Activated T-cell treated with anti-CD3 and anti-CD28 coated beads, Interleukin-2, amount 50 U/mL, for 24 hours (primary cell): ENCODE measurements at places on chromosomes 12 and 14.
A peak's percentile ranks its signal among the peaks of the same experiment; 100 is the strongest.

DNA sequence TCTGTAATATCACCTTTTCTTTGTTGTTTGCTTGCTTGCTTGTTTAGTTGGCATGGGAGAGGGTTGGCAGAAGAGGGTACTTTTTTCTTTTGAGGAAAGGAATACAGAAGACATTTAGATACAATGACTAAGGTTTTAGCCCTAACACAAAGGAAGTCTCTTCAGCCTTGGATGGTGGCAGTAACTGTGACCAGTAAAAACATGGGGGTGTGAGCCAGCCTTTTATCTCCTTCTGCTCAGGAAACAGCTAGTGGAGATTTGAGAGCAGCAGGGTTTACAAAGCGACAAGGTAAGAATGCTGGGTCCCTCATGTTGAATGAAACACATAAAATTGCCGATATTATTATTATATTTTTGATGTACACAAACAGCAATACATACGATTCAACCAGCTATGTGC lies 40.4 kb downstream of the SLC8A3 start:
- no peak for DNase-seq

DNA sequence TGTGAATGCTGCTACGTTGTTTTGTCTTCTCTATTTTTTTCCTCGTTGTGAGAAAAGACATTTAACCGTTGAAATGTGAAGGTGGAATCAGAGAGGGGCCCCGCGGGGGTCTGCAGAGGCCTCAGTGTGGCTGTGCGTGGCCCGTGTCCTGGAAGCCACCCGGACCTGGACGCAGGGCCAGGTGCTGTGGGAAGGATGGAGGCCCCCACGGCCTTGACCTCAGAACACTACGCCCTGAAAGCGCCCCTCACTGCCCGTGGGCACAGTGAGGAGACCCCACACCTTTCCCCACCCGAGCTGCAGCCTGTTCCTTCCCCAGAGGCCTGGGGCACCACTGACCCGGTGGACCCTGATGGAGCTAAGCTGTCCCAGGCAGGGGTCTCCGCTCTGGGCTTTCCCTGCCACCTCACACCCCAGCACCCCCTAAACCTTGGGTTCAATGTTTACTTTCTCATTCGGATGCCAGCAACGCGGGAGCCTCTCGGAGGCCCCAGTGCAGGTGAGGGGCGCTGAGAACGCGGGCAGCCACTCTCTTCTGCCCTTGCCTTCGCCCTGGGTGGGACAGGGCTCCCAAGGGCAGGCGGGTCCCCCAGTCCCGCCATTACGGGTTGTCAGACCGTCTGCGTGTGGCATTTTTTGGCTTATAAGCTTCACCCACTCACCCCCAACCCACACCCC lies 26.9 kb downstream of the SETD1B start:
- no peak for DNase-seq

GRCh38 chr12:69978020-69978419 lies 153.0 kb downstream of the MYRFL start:
- no peak for DNase-seq

DNA sequence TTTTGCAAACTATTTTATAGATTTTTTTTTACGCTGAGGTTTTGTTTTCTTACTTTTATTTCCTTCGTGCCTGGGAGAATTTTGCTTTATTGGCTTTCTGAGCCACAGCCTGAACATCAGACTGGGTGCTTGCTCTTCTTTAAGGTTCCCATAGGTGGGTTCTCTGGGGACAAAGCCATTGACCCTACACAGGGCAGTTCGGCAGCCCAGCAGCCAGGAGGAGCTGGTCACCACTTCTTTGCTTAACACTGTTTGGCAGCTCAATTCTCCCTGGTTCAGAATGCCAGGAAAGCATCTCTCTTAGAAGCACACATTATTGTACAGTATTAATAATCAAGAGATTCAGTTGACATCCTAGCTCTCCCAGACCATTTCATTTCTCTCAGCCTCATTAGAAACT lies 140.8 kb upstream of the NEDD1 start:
- no peak for DNase-seq

DNA sequence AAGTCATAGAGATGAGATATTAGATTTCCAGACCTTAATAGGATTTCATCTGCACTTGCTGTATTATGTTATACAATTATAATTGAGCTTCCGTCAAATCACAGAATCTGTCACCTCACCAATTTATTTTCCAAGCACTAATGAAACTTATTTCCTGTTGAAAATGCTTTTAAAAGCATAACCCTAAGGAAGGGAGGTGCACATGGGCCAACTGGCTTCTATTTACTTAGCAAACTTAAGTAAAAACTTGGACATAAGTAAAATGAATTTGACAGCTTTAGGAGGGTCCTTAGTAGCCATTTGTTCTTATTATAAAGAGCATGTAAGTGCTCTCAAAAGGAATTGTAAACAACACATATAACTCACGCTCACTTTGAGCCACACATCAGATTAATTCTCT lies 462.2 kb upstream of the TMPO start:
- no peak for DNase-seq

DNA sequence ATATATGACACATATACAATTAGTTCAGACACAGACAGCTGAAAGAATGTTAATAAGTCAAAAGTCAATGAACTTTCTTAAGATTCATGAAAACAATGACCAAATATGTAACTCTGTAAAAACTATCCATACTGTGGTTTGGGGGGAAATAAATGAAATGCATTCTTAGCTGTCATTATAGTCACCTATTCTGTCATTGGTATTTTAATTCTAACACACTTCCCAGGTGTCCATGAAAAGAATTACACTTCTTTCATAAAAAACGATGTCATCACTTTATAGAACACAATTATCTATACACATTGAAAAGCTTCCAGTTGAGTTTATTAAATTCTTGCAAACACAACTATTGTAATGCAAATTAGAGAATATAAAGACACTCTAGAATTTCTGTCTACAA lies 35.8 kb downstream of the PPFIA2 start:
- no peak for DNase-seq

DNA sequence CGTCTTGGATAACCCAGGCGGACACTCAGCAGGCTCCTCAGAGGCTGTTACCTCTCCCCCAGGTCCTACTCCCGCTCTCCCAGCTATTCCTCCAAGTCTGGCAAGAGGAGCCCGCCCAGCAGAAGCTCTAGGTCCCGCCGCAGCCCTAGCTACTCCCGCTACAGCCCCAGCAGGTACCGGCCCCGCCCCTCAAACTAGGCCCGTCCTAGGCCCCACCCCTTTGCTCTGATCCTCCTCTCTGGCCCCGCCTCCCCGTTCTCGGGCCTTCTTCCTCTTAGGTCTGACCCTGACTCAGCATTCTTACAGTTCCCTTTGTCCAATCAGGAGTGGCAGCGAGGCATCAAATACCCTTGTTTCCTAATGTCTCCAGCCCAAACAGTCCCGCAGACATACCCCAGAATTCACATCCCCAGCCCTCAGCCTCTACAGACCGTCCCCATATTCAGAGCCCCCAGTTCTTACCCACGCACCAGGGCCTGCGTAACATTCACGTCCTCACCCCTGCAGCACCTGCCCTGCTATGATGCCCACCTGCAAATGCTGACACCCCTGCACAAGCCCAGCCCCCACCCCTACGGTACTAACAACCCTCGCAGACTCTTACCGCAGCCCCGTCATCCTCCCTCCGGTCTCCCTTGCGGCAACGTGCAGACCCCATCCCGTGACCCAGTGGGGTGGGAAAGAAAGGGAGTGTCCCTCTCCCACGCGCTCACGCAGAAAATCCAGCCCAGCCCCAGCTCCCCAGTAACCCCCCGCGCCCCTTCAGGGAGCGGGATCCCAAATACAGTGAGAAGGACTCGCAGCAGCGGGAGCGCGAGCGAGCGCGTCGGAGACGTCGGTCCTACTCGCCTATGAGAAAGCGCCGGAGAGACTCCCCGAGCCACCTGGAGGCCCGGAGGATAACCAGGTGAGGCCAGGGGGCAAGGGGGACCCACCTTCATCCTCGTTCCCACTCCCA lies 25.0 kb upstream of the HSPB8 start:
- no peak for DNase-seq

GRCh38 chr14:93268406-93268805 lies 61.4 kb downstream of the UBR7 start:
- DNase-seq = no peak

DNA sequence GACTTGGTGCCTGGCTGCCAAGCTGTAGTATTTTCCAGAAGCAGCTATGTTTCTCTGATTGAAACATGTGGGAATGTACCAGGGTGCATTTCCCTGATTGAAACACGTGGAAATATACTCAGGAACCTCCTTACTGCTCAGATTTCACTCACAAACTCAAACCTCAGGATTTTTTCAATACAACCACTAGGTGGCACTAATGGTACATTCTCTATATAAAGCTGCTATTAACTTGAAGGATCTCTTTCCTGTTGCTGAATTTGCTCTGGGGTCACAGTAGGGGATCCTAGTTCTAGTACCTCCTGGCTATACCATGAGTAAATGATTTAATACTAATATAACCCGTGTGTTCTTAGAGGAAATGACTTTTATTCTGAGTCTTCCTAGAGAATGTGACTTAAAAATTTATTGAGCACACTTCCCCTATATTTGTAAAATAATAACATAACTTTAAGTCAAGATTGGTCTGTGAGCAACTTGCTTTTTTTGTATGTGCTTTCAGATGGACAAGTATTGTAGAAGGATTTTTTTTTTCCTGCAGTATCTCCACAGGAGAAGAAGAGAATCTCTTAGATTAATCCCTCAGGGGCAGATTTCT lies 173.8 kb upstream of the MIS18BP1 start:
- DNase-seq = no peak

GRCh38 chr12:57844709-57845477 lies 1.6 kb downstream of the CTDSP2 start:
- peak; percentile 70 for DNase-seq

GRCh38 chr14:73026243-73026844 lies 562 bp downstream of the ZFYVE1 start:
- no peak for DNase-seq

DNA sequence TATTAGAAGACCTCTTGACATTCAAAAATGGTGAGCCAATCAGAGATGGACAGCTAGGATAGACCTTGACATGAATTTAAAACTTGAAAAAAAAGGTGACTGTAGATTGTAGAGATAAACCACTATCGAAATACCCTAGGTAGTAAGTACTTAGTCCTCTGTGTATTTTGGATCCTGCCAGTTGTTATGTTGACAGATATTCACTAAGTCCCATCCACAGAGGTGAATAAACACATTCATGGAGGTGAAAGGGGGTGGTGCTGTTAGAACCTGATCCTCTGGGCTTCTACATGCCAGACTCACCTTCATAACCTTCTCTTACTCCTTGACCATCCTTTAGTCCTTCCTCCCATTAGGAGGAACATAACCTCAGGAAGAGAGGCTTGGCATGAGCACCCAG lies 72.3 kb downstream of the OTX2 start:
- no peak for DNase-seq

GRCh38 chr12:80794551-80794950 lies 77.8 kb downstream of the MYF5 start:
- DNase-seq = no peak

DNA sequence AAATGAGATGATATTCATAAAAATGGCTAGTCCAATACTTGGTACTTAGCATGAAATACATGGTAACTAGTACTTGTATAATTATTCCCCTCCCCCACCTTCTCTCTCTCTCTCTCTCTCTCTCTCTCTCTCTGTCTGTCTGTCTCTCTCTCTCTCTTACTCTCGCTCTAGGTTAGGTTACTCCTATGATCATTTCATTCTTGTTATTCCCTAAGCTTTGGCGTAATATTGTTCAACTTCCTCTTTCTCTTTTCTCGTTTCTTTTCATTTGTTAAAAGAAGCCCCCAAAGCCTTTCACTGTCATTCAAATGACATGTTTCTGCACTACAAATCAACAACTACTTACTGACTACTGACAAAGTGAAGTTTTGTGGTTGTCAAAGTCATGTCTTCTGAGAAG lies 89.8 kb downstream of the GRIP1 start:
- no peak for DNase-seq

DNA sequence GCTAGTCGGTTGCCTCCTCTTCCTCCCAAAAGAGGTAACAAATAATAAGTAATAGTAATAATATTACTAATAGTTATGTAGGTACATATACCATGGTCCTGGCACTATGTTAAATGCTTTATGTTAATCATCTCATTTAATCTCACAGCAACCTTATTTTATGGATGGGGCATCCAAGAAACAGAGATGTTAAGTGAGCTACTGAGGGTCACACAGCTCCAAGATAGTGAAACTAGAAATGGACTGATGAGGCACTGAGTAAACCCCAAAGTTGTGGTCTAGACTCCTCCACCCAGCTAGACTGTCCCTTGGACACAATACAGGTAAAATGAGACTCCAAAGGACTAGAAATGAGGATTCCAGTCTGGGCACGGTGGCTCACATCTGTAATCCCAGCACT lies 15.1 kb downstream of the ZFHX2 start:
- no peak for DNase-seq

GRCh38 chr12:75526655-75527511 lies 15.5 kb upstream of the KRR1 start:
- no peak for DNase-seq

- DNase-seq = no peak
These were observed 6.6 kb downstream of the GPR84 start for GRCh38 chr12:54357506-54358190.

DNA sequence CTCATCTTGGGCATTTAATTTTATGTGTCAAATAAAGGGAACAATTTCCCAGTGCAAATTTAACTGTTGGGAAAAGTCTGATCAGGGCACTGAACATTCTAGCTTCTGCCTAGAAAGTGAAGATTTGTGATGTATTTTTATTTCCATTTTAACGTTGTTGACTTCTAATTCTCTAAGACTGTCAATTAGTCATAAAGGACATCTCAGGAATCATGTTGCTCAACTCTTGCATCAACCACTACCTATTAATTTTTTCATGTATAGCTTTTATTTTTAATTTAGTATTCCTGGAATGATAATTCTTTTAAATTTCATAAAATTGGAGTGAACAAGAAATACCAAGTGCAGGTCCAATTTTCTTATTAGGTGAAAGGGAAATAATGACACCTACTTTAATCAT lies 87.9 kb upstream of the METAP2 start:
- DNase-seq = no peak

DNA sequence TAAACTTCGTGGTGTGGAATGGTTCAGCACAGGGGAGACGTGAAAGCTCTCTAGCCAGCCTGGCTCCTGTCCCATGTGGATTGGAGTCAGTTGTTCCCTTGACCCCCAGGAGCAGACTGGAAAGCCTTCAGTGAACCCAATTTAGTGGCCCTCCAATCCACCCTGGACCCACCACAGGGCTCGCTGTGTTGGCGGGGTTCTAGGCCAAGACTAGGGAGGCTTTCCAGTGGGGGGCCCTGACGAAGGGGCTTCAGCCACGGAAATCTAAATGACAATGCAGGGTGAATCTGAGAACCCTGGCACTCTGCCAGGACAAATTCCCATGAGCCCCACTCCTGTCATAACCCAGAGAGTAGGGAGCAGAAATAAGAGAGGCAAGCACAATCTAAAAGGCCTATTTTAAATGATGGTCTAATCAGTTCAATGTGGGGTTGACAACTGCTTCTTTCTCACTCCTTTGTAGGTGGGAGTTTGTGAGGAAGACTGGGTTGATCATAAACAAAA lies 110.8 kb downstream of the SLC35F4 start:
- DNase-seq = no peak

GRCh38 chr12:83067981-83068380 lies 381.3 kb downstream of the TMTC2 start:
- no peak for DNase-seq

- no peak for DNase-seq
These were observed 59.5 kb downstream of the TMEM116 start for GRCh38 chr12:111953455-111953854.

- DNase-seq = no peak
These were observed 84.7 kb downstream of the NTF3 start for GRCh38 chr12:5516371-5517241.
